ENCODE measurements at places on chromosomes 6 and 20. TPM values are rescaled to one million over a fixed set of nuclear protein-coding genes. Genes with fewer than 3 reads are reported as not detected.

GRCh38 chr6:133431031-133431430 is 189.9 kb downstream of the EYA4 start:
- no peak for DNase-seq

KIF13A gene
- 25.7 TPM for total RNA-seq

- DNase-seq: no peak
Measured at GRCh38 chr6:103335412-103335811, 1524.3 kb downstream of the HACE1 start.

MICA gene
- total RNA-seq: 8.3 TPM

DNA sequence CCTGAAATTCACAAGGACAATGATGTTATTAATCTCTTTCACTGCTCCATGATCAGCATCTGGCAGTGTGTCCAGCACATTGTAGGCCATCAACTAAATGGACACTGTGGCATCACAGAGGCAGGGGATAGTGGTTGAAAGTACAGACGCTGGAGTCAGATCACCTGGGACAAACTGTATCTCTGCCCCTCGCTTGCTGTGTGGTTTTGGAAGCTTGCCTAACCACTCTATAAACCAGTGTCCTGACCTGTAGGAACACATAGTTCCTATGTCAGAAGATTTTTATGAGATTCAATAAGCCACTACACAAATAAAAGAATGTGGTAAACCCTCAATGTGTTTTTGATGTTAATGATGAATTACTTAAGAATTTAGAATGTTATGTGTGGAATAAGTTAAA is 219.3 kb upstream of the RNF217 start:
- DNase-seq: no peak

DNA sequence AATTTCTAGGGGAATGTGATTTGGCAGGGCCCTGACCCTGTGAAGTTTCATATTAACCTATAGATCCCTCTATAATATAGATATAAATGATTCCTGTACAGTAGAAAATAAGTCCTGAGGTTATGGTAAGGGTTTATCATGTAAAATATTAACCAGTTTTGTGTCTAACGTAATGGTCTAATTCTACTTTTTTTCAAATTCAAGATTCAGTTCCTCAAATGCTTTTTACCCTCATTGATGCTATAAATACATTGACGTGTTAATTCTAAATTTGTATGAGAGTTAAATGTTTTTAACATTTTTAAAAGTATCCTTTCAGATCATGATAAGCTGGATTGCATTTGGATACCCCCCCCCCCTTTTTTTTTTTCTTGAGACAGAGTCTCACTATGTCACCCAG is 169.4 kb downstream of the MEI4 start:
- no peak for DNase-seq

PBOV1 gene
- total RNA-seq: not detected

CD109 gene
- 40.1 TPM for total RNA-seq

DNA sequence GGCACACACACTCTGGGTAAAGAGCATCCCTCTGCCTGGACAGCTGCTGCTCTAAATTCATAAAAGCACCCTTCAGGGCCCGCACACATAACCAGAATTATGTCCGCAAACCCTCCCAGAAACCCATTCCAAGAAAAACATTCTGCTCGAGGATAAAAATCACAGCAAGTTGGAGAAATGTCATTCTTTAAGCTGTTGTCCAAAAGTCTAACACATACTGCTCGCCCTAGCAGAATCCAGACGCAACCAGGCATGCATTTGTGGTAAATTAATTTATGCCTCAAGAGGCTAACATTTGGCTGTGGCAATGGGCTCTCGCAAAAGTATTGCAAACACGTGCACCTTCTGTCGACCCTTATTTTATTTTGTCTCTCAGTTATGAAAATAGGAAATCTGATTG is 116.1 kb upstream of the INSM1 start:
- no peak for DNase-seq

GRCh38 chr6:947235-947934 is 254.4 kb upstream of the EXOC2 start:
- DNase-seq: no peak

GRCh38 chr6:116158641-116159040 is 32.7 kb upstream of the COL10A1 start:
- no peak for DNase-seq

ZC2HC1B gene
- not detected for total RNA-seq

- no peak for DNase-seq
Measured at GRCh38 chr6:64736421-64736950, 970.5 kb downstream of the EYS start.

DNA sequence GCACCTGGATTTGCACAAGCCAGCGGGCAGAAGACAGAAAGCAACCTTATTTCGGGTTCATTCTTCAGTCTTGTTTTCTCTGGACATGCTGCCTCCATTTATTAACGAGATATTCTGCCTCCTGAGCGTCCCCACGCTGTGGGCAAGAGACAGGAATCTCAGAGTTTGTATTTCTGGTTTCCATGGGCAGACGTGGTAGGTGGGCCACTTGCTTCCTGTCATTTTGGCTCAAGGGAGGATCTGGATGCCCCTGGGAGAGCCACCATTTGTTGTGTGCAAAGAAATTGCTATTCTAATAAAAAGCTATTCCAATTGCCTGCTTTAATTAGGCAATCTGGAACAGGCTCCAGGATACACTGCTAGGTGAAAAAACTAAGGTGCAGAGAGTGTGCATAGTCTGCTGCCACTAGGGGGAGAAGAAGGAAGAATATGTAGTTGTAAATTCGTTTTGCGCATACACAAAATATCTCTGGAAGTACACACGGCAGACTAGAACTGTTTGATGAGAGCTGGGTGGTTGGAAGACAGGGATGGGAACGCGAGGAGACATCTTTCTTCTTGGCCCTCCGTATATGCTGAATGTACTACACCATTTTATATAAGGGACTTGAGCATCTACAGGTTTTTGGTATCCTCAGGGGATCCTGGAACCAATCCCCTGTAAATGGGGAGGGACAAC is 30.1 kb upstream of the SLC16A10 start:
- no peak for DNase-seq

GRCh38 chr6:14975471-14975817 is 270.4 kb upstream of the JARID2 start:
- DNase-seq: no peak

SAMD3 gene
- total RNA-seq: 0.12 TPM

DNA sequence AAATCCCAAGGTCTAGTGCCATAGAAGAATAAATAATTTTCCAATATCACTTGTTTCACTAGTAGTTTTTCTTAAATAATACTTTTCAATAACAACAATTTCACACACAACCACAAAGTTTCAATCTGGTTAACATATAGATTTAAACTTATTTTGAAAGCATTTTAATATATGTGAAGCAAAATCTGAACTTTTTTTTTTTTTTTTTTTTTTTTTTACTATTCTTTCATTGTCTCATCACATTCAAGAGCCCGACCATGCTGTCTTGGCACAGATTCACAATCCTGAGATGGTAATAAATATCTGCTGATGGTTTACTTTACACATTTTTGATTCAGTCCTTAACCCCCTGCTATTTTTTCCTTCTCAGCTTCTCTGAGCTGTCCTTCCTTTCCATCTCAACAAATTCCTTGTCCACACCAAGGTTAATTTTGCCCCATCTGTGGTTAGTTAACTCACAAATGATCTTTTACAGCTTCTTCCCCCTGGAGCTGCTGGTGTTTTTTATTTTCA is 262.8 kb downstream of the TMEM242 start:
- no peak for DNase-seq

DNA sequence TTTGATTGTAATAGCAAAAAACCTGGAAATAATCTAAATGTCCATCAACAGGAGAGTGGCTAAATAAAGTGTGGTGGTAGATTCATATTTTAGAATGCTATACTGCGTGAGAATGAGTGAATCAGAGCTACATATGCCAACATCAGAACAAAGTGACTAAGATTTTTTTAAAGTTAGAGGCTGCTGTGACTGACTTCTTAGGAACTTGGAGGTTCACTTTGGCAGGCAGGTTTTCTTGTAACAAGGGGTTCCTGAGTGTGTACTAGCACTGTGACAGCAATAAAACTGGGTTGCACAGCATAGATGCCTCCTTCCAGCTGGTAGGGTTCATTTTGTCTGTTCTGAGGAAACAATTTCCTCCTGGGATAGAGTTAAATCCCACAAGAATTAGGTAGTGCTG is 75.3 kb upstream of the ENPP5 start:
- DNase-seq: no peak

GNMT gene
- total RNA-seq: not detected

CCM2L gene
- total RNA-seq: 4.2 TPM

- DNase-seq: no peak
Measured at GRCh38 chr6:3139090-3139903, 18.0 kb downstream of the TUBB2A start.

DNA sequence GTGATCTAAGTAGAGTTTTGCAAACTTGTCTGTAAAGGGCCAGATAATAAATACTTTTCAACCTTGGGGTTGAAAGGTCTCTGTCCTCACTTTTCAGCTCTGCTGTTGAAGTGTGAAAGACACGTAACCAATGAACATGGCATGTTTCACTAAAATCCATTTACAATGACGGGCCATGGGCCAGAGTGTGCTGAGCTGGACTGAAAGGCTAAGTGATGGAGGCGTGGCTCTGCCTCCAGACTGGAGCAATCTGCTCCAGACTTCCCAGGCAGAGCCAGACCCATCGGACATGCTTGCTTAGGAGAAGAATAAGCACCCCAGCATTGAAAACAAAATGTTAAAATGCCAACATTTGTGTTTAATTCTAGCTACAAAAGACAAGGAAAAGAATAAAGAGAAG is 41.4 kb downstream of the SCAND1 start:
- DNase-seq: no peak

NT5E gene
- 1.3 TPM for total RNA-seq

ANGPT4 gene
- 0.09 TPM for total RNA-seq

TTBK1 gene
- not detected for total RNA-seq

DNA sequence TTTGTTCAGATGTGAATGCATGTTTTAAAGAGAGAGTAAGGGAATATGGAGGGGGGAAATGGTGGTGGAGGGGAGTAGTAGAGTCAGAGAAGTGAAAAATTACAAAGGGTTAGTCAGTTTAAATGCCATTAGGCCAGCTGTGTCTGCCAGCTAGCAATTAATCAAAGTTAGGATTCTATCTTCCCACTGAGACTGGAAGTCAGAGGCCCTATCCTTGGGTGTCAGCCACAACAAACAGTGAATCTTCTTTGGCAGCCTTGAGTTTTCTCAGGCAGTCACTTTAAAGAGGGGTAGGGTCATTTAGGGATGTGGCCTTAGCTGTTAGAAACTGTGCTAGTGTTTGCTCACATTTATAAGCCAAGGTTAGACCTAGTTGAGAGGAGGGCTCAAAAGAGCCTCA is 120.5 kb upstream of the BTBD3 start:
- no peak for DNase-seq

- DNase-seq: no peak
Measured at GRCh38 chr6:119273272-119274196, 76.0 kb downstream of the MAN1A1 start.

GRCh38 chr6:16985513-16986284 is 116.2 kb upstream of the STMND1 start:
- no peak for DNase-seq

PXDC1 gene
- 58.0 TPM for total RNA-seq

DNA sequence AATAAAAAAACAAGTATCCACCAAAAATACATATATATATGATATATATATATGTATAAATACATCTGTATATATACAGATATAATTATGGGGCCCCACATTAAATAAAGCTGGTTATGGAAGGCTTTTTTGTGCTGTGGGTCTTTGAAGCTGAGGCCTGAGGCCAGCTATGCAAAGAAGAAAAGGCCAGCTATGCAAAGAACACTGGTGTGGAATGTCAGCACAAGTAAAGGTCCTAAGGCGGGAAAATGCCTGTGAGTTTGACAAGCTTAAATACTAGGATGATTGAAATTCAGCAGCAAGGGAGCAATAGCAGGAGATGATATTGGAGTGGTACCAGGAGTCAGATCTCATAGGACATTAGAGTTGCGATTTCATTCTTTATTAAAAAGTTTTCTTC is 25.2 kb downstream of the ADGRF1 start:
- no peak for DNase-seq

DNA sequence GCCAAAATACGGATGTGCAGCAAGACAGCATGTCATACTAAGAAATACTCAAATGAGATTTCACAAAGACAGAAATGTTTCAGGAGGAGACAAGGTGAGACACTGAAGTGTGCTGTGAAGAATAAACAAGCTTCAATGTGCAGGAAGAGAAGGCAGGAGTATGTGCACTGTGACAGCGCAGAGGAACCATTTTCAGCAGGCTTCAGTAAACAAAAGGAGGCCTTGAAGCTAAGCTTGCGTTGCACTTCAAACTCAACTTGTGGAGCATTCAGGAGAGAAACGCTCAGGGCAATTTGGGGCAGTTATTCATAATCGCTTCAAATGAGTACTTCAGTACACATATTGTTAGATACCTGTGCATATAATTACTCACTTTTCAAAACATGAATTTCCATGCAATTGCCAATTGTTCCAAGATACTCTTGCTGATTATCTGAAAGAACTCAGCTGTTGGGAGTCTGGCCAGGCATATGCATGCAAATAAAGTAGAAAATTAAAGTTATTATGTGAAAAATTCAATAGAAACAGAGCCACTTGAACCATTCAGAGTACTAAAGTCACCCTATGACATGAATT is 234.2 kb upstream of the OPRM1 start:
- no peak for DNase-seq

GRCh38 chr6:36441307-36441894 is 1.3 kb downstream of the PXT1 start:
- DNase-seq: peak; percentile 37

- no peak for DNase-seq
Measured at GRCh38 chr6:142900227-142900971, 44.6 kb downstream of the HIVEP2 start.

DNA sequence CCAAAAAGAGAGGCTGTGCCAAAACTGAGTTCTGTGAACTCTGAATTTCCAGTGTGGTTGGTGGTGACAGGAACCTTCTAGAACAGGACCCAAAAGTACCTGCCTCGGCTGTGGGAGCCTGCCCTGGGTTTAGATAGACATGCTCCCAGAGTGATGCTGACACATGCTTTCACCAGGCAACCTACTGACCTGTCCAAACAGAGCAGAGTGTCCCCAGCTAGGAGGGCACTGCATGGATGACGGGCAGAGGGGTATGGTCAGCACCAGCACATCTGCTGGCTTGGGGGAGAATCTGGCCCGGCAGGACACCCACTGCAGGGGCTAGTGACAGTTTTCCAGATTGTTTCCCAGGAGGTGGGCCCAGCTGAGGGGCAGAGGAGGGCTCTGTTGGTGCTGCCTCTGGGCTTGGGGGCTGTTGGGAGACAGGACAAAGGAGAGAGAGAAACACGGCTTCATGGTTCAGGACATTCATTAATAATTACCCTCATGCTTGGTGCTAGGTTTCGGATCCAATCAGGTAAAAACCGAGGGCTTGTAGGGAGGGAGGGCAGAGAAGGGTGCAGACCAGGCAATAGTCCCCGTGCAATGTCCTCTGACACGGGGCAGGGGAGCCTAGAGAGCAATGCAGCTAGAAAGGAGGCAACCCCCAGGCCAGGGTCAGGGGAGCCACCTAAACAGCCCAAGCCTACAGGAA is 15.0 kb downstream of the KCNK5 start:
- DNase-seq: no peak

- DNase-seq: no peak
Measured at GRCh38 chr6:138250513-138251247, 32.4 kb upstream of the PBOV1 start.

LY6G6C gene
- 3.6 TPM for total RNA-seq

DNAH8 gene
- not detected for total RNA-seq

TMEM244 gene
- not detected for total RNA-seq
